ENCODE measurements at places on chromosomes 7 and 10.

DNA sequence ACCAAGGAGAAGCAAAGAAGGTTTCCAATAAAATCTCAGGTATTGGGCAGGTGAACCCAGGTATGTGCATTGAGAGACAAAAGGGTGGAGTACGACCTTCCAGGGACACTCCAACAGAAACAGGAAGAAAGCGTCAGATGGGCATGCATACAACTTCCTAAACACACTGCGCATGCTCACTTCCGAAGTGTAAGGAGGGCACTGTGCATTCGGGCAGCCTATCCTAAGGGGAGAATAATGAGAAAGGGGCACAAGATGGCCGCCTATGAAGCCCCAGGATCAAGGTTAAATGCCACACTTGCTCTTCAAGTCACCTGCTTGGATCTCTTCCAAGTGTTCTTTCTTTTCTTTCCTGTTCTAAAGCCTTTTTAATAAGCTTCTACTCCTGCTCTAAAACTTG lies 39.4 kb upstream of the PRSS1 start:
- no peak for DNase-seq

GRCh38 chr10:86646532-86646931 lies 7.8 kb upstream of the OPN4 start:
- DNase-seq: no peak

- no peak for DNase-seq
These were observed 92.4 kb downstream of the TPST1 start for GRCh38 chr7:66297579-66297978.

GRCh38 chr10:125599194-125599593 lies 83.8 kb downstream of the TEX36 start:
- no peak for DNase-seq

DNA sequence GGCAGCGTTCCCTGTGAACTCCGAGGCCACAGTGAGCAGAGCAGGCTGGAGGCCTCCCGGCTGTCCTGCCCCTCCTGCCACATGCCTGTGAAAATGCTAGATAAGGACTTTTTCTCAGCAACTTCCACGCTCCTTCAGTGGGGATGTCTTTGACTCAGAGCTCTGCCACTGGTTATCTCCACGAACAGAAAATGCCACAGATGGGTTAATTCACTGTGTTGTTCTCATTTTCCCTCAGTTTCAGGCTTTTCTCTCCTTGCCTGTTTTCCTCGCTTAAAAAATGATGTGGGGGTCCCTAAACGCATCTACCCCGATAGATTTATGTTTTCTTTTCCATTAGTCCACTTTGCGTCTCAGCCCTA lies 51.3 kb downstream of the IKZF1 start:
- no peak for DNase-seq

Measured in fibroblast of upper back skin (primary cell).